ENCODE measurements at places on chromosomes 13 and 19.
A peak's percentile ranks its signal among the peaks of the same experiment; 100 is the strongest.

GRCh38 chr19:46016426-46017094, 6.3 kb downstream of the PGLYRP1 start:
- H3K36me3 ChIP-seq = no peaks in the 10 kb centered on the region
- H3K4me3 ChIP-seq = peak overlapping the region; percentile 92
- peaks cover 16% of the 10 kb centered on the region for H3K27me3 ChIP-seq

- H3K36me3 ChIP-seq = peaks cover 2% of the 10 kb centered on the region
- DNase-seq = peak; percentile 68
- H3K27ac ChIP-seq = peak overlapping the region; percentile 85
- peaks cover 45% of the 10 kb centered on the region for H3K4me1 ChIP-seq
- no peaks in the 10 kb centered on the region for H3K27me3 ChIP-seq
- peak overlapping the region; percentile 98 for H3K4me3 ChIP-seq
These were observed 744 bp upstream of the POU2F2 start for GRCh38 chr19:42132851-42133528.

DNA sequence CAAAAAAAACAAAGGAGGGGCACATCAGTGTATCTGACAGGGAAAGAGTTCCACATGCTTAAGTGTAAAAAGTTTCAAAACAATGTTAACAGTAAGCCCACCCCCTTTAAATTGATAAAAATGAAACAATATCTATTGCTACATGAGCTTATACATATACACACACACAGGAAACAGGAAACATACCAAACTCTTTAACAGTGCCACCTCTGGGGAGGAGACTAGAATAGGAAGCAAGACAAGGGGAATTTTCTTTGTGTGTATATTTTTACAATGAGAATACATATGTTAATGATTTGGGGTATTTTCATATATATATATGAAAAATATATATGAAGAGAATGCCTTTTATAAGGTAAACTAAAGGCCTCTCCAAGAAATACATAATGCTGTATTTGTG, 44.7 kb downstream of the TPT1 start:
- H3K4me3 ChIP-seq = no peak overlapping the region
- no peak for DNase-seq
- no peaks in the 10 kb centered on the region for H3K36me3 ChIP-seq

DNA sequence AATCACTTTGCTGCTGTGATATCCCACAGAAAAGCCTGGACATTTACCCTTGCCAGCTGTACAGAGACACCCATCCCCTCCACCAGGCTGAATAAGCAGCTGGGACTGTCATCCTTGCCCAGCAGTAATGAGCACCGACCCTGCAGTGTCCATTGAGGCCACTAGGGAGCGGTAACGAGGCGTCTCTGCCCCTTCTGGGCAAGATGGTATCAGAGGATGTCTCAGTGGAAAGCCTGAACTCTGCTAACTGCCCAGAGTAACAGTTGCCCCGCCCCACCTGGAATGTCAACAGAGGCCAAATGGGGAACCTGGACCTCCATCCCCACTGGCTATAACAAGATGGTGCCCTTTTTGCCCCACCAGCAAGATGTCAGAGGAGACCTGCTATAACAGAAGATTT, 22.8 kb upstream of the CEACAM20 start:
- no peak overlapping the region for H3K4me3 ChIP-seq
- no peak overlapping the region for H3K27ac ChIP-seq
- no peaks in the 10 kb centered on the region for H3K4me1 ChIP-seq
- DNase-seq = peak; percentile 19
- no peaks in the 10 kb centered on the region for H3K36me3 ChIP-seq

GRCh38 chr13:107102676-107103075, 534.7 kb upstream of the ARGLU1 start:
- no peak overlapping the region for H3K4me3 ChIP-seq
- no peaks in the 10 kb centered on the region for H3K4me1 ChIP-seq
- no peak overlapping the region for H3K27ac ChIP-seq
- no peak for DNase-seq
- H3K27me3 ChIP-seq = no peaks in the 10 kb centered on the region

- no peaks in the 10 kb centered on the region for H3K4me1 ChIP-seq
- DNase-seq = no peak
- no peak overlapping the region for H3K27ac ChIP-seq
- H3K27me3 ChIP-seq = no peaks in the 10 kb centered on the region
These were observed 11.5 kb downstream of the XPO4 start for GRCh38 chr13:20891034-20891433.

DNA sequence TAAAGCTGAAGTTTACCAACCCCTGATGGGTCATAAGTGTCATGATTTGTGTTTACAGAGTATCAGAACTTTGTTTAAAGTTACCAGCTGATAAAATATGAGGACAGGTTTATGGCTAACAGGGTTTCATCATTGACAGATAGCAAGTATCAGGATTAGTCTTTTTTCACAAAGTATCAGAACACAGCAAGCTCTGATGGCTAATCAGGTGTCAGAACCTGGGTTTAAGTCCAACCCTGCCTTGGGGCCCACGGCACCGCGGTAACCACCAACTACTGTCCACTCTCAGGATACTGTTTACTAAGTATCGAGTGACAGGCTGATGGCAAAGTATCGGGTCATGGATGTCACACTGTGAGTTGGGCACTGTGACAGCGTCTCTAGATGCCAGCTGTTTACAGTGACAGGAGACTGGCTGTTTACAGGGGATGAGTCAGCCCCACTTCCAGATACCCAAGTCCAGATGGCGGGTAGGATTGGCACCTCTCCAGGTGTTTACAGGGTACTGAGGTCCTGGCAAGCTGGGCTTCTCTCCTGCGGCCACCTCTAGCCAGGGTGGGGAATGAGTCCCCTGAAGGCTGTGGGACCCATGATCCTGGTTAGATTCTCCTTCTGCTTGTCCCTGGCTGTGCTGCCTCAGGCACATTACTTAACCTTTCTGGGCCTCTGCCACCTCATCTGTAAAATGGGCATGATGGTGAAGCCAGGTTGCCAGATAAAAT, 21.8 kb downstream of the ARRDC2 start:
- peak; percentile 46 for DNase-seq
- peaks cover 14% of the 10 kb centered on the region for H3K4me1 ChIP-seq
- no peaks in the 10 kb centered on the region for H3K27me3 ChIP-seq

DNA sequence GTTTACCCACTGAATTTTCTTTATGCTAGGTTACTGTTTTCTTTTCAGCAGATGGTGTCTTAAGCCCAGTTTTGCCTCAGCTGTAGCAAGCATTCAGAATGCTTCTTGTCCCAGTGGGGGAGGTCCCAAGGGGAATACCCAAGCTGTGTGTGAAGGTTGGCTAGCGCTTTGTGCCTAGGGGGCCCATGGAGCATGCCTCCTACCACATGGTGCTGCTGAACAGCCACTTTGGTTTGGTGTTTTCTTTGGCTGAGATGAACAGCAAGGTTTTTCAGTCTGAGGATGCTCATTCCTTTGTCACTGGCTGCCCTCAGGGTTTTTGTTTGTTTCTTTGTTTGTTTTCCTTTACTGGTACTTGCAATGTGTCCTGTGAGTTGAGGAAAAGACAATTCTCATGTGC, 99.0 kb downstream of the PCDH20 start:
- no peak overlapping the region for H3K4me3 ChIP-seq
- H3K27me3 ChIP-seq = no peaks in the 10 kb centered on the region
- DNase-seq = no peak
- no peaks in the 10 kb centered on the region for H3K4me1 ChIP-seq
- H3K27ac ChIP-seq = no peak overlapping the region
